ENCODE measurements at places on chromosomes 1 and 21.

GRCh38 chr1:73943270-73943669, 254.7 kb downstream of the LRRIQ3 start:
- no peak for DNase-seq

DNA sequence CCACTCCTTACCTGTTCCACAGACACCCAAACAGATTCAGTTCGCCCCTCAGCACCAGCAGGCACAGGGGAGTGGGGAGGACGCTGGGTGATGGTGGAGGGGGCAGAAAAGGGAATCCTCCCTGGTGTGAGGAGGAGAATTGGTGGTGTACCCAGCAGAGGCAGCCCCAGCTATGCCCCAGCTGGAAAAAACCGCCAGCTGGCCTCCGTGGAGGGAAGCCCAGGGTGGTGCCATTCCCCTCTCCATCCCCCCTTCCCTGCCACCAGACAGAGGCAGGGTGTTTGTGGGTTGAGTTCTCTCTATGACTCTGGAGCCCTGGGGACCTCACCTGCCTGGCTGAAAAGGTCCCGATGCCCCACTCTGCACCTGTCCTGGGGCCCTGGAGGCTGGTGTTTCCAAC, 27.9 kb downstream of the OPTC start:
- no peak for DNase-seq

DNA sequence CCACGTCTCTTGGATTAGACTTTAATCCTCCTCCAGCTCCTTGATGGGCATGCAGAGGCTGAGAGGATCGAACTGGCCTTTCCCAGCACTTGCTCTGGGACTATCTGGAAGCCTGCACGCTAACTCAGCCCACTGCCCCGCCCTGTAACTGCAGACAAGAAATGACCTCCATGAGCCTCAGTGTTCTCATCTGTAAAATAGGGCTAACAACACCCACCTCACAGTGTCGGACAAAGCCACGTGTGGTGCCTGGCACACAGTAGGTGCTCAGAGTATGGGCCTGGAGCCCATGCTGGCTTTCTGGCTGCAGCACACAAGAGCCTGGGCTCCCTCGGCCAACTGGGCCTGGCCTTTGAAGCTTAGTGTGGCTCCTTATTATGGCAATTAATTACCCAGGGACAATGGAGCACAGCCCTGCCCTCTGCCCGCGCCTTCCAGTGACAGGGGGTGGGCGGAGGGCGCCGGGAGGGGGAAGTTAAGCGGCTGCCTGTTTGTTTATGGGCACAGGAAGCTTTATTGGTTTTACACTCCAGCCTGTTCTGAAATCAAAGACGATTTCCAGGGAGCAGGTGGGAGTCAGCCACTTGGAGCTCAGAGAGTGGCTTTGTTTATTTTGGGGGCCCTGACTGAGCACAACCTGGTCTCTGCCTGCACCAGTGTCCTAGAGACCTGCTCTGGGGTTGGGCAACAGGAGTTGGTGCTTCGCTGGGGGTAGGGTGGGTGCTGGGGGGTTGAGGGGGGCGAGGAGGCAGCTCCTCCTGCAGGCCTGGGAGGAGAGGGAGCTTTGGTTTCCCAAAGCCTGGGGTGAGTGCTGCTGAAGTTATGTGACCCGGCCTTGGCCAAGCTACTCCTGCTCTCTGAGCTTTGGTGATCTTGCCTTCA, 31.0 kb downstream of the PAX7 start:
- DNase-seq = no peak

GRCh38 chr21:31988492-31989290, 115.9 kb downstream of the HUNK start:
- DNase-seq = no peak

DNA sequence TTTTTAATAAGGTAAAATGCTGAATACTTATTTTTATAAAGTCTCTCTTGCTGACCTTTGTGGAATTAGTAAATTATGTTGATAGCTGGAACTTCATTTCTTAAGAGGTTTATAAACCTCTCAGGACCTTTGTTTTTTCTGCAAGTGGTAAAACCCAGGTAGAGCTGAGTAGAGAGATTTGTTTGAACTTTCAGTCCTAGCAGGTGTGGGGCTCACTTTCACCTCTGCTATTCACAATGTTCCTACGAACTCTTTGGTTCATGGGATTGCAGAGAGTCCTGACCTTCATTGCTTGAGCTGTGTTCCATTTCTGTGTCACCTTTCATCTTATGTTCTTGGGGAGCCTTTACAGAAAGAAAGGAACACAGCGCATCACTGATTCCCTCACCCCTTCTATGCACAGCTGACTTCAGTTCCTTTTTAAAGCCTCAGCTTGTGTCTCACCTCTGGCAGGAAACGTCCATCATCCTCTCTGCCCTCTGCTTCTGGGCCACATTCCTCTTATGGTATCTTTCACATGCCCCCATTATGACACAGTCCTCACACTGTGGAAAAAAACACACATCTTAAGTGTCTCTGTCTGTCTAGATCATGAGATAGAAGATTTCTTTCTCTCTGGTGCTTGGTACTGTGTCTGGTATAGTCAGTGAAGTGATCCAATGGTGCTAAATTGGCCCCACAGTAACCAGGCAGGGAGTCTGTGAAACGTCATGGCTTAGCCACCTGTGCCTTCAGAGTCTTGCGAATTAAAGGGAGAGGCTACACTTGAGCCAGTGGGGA, 262.5 kb upstream of the B3GALT2 start:
- DNase-seq = no peak

GRCh38 chr1:201606623-201607022, 67.7 kb downstream of the NAV1 start:
- no peak for DNase-seq

GRCh38 chr1:225762002-225762441, 15.6 kb upstream of the SRP9 start:
- no peak for DNase-seq

GRCh38 chr1:243251539-243251938, 3.5 kb downstream of the CEP170 start:
- DNase-seq = no peak

DNA sequence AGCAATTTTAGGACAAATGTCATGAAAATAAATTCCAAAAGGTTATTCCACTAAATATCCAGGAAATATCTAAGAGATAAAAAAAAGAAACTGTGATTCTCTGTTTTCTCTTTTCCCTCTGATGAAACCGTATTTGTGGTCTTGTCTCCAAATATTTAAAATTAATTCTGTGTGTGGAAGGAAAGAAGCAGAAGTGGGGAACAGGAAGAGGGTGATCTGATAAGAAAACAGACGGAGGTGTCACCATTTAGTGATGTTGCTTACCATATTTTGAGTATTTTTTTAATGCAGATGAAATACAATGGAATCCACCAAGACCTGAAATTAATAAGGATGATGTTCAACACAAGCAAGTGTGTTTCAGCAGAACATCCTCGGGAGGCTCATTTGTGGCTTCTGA, 29.6 kb downstream of the CLCA1 start:
- DNase-seq = no peak

All from stimulated activated CD8-positive, alpha-beta memory T cell treated with anti-CD3 and anti-CD28 coated beads, Interleukin-15, amount 100 ng/mL, for 24 hours (primary cell).